HepG2 (cell line): ENCODE measurements at places on chromosomes 2 and 18. TPM values are rescaled to one million over a fixed set of nuclear protein-coding genes. Genes with fewer than 3 reads are reported as not detected.

DNA sequence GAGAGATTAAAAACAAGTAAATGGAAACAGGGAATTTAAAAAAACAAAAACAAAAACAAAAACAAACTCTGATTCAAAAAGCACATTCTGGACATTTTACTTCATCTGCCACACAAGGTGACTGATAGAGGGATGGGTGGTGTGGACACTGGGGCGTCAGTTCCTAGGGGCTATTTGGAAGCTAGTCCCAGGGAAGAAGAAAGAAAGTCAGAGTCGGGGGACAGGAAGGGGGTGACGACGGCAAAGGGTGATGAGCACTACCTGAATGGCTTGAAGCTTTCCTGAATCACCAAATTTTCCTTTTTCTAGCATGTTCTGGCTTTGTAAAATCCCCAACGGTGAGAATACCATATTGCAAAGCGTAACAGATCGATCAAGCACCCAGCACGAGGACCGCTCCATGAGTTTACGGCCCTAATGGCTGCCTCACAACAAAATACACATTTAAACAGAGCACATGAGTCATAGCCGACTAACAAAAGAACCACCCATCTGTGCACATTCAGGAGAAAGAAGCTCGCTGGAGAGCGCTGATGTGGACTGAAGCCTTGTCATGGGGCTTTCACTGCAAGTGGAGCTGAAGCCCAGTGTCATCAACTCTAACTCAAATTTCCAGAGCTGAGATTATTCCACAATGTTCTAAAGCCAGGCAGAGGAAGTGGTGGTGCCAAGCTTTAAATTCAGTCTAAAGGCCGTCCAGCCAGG, 178.9 kb downstream of the LNPK start:
- DNase-seq: no peak
- 0 out of 3 replicates have a peak, but pooled peaks cover 3% of the 10 kb centered on the region for H3K27me3 ChIP-seq
- no peaks in the 10 kb centered on the region for H3K4me1 ChIP-seq
- H3K36me3 ChIP-seq: no peaks in the 10 kb centered on the region
- no peak overlapping the region for H3K4me3 ChIP-seq

DNA sequence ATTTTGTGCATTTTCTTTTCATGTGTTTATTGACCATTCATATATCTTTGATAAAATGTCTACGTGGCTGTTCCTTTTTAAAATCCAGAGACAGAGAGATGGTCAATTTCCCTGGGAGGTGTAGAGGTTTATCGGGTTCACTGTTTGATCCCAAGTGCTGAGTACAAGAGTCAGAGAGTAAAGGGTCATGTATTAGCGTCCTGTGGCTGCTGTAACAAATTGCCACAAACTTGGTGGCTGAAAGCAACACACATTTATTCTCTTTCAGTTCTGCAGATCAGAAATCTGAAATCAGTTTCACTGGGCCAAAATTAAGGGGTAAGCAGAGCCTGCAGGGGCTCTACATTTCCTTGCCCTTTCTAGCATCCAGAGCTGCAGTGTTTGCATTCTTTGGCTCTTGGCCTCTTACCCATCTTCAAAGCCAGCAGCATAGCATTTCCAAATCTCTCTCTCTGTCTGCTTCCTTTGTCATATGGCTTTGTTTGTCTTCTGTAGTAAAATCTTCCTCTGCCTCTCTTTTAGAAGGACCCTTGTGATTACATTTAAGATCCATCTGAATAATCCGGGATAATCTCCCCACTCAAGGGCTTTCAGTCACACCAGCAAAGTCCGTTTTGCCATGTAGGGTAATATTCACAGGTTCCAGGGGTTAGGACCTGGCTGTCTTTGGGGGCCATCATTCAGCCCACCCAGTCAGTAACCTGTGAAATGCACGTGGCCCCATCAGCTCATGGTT, 49.9 kb downstream of the TMEM17 start:
- no peak for DNase-seq
- H3K27ac ChIP-seq: no peak overlapping the region
- peaks cover 70% of the 10 kb centered on the region for H3K4me1 ChIP-seq
- H3K27me3 ChIP-seq: no peaks in the 10 kb centered on the region

DNA sequence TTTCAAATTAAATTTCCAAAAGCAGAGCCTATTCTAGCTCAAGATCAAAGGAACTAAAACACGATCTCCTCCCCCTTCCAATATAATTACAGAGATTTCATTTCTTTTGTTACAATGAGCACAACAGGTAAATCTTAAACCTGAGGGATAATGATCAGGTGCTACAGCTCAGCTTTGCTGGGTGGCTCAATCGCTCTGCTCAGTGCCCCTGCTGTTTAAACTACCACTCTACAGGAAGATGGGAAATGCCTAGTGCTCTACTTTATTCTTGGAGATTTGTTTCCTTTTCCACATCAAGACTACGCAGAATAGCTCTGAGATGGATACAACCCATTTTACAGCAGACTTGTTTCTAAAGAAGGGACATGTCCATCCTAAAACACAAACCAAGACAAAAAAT, 162.3 kb downstream of the TCF4 start:
- no peaks in the 10 kb centered on the region for H3K4me1 ChIP-seq
- H3K27ac ChIP-seq: no peak overlapping the region
- DNase-seq: no peak
- no peaks in the 10 kb centered on the region for H3K27me3 ChIP-seq

- no peaks in the 10 kb centered on the region for H3K36me3 ChIP-seq
- H3K4me1 ChIP-seq: peaks cover 79% of the 10 kb centered on the region
- no peak for DNase-seq
- no peak overlapping the region for H3K27ac ChIP-seq
- no peak overlapping the region for H3K4me3 ChIP-seq
Measured at GRCh38 chr2:75574106-75574505, 13.4 kb upstream of the EVA1A start.

GRCh38 chr18:57559314-57559713, 27.2 kb downstream of the FECH start:
- no peak for DNase-seq
- peaks cover 6% of the 10 kb centered on the region; the same call in 2 of the 3 replicates for H3K36me3 ChIP-seq
- no peak overlapping the region for H3K4me3 ChIP-seq
- no peaks in the 10 kb centered on the region for H3K4me1 ChIP-seq
- no peak overlapping the region for H3K27ac ChIP-seq

GRCh38 chr18:13338318-13338717, 119.8 kb downstream of the LDLRAD4 start:
- peak overlapping the region; percentile 49; the same call in 1 of the 2 replicates for H3K4me3 ChIP-seq
- peaks cover 42% of the 10 kb centered on the region for H3K4me1 ChIP-seq
- DNase-seq: peak; percentile 88
- H3K27me3 ChIP-seq: no peaks in the 10 kb centered on the region
- H3K36me3 ChIP-seq: no peaks in the 10 kb centered on the region
- H3K27ac ChIP-seq: peak overlapping the region; percentile 83

The CDH7 gene
- total RNA-seq: not detected in 2 replicates

The UGT1A4 gene
- total RNA-seq: not detected in 2 replicates

- no peak for DNase-seq
- H3K4me1 ChIP-seq: peaks cover 40% of the 10 kb centered on the region
- no peak overlapping the region for H3K4me3 ChIP-seq
- H3K27me3 ChIP-seq: no peaks in the 10 kb centered on the region
Measured at GRCh38 chr2:134446383-134447017, 192.6 kb downstream of the MGAT5 start.

- H3K36me3 ChIP-seq: no peaks in the 10 kb centered on the region
- no peak for DNase-seq
- no peak overlapping the region for H3K27ac ChIP-seq
- no peaks in the 10 kb centered on the region for H3K4me1 ChIP-seq
Measured at GRCh38 chr2:221189431-221190067, 382.6 kb downstream of the EPHA4 start.

DNA sequence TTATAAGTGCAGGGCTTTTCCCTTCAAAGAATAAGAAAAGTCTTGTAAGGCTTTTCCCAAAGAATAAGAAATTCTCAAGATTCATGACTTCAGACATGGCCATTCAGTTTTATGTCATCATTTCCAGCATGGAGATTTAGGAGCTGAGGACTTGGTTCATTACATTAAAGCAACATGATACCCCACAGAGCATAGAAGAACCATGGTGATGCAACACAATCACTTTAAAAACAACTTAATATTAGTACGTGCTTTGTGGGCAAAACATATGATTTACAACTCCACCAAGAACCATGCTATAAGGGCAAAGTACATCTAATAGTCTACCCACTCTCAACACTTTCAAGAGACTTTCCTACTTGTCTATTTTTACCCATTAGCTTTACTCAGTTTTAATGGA, 214.4 kb downstream of the SRBD1 start:
- no peak overlapping the region for H3K4me3 ChIP-seq
- no peak for DNase-seq
- no peaks in the 10 kb centered on the region for H3K27me3 ChIP-seq
- peaks cover 2% of the 10 kb centered on the region; the same call in 1 of the 2 replicates for H3K4me1 ChIP-seq
- H3K36me3 ChIP-seq: no peaks in the 10 kb centered on the region; the same call in 1 of the 2 replicates

DNA sequence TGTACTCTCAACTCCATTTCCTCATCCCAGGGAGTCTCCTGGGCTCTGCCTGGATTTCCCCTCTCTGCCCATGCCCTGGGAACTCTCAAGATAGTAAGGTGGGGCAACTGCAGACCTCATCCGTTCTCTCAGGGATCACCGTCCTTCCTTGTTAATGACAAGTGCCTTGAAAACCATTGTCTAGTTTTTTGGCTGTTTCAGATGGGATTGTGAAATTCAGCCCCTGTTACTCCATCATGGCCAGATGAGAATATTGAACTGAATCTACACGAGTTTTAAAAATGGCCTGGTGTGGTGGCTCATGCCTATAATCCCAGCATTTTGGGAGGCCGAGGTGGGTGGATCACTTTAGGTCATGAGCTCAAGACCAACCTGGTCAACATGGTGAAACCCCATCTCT, 665 bp upstream of the HRH4 start:
- no peak overlapping the region for H3K4me3 ChIP-seq
- no peaks in the 10 kb centered on the region for H3K4me1 ChIP-seq
- no peaks in the 10 kb centered on the region for H3K36me3 ChIP-seq
- no peak for DNase-seq
- H3K27me3 ChIP-seq: no peaks in the 10 kb centered on the region
- H3K27ac ChIP-seq: no peak overlapping the region

- H3K4me1 ChIP-seq: no peaks in the 10 kb centered on the region
- DNase-seq: no peak
- H3K36me3 ChIP-seq: no peaks in the 10 kb centered on the region
- H3K27me3 ChIP-seq: no peaks in the 10 kb centered on the region
- H3K27ac ChIP-seq: no peak overlapping the region
Measured at GRCh38 chr2:18719978-18720775, 130.8 kb upstream of the NT5C1B start.

The TMEM178A gene
- 0.38 TPM in 1 of 2 replicates, not detected in the other for total RNA-seq

The TTN gene
- under 0.01 TPM in 2 replicates for total RNA-seq

GRCh38 chr2:97714950-97715652, 1.7 kb downstream of the ZAP70 start:
- no peak overlapping the region for H3K4me3 ChIP-seq
- H3K27ac ChIP-seq: no peak overlapping the region
- H3K36me3 ChIP-seq: no peaks in the 10 kb centered on the region
- H3K27me3 ChIP-seq: peaks cover 30% of the 10 kb centered on the region
- no peak for DNase-seq

GRCh38 chr2:235638541-235639427, 144.9 kb downstream of the AGAP1 start:
- DNase-seq: no peak
- peaks cover 10% of the 10 kb centered on the region for H3K4me1 ChIP-seq
- H3K36me3 ChIP-seq: no peaks in the 10 kb centered on the region; the same call in 2 of the 3 replicates
- no peaks in the 10 kb centered on the region for H3K27me3 ChIP-seq
- no peak overlapping the region for H3K27ac ChIP-seq

GRCh38 chr2:3451926-3452671, 67.2 kb downstream of the ADI1 start:
- peaks cover 49% of the 10 kb centered on the region for H3K36me3 ChIP-seq
- DNase-seq: no peak
- H3K4me3 ChIP-seq: no peak overlapping the region
- H3K27me3 ChIP-seq: no peaks in the 10 kb centered on the region
- H3K4me1 ChIP-seq: peaks cover 20% of the 10 kb centered on the region
- H3K27ac ChIP-seq: no peak overlapping the region

GRCh38 chr2:40178171-40178778, 273.6 kb downstream of the SLC8A1 start:
- no peak overlapping the region for H3K27ac ChIP-seq
- no peak for DNase-seq
- H3K4me1 ChIP-seq: no peaks in the 10 kb centered on the region
- H3K27me3 ChIP-seq: no peaks in the 10 kb centered on the region

- H3K27ac ChIP-seq: no peak overlapping the region
- no peak for DNase-seq
- H3K27me3 ChIP-seq: no peaks in the 10 kb centered on the region; the same call in 1 of the 2 replicates
- H3K36me3 ChIP-seq: no peaks in the 10 kb centered on the region
- no peak overlapping the region for H3K4me3 ChIP-seq
Measured at GRCh38 chr2:23655934-23656596, 270.9 kb downstream of the ATAD2B start.

The STARD6 gene
- not detected in 2 replicates for total RNA-seq

DNA sequence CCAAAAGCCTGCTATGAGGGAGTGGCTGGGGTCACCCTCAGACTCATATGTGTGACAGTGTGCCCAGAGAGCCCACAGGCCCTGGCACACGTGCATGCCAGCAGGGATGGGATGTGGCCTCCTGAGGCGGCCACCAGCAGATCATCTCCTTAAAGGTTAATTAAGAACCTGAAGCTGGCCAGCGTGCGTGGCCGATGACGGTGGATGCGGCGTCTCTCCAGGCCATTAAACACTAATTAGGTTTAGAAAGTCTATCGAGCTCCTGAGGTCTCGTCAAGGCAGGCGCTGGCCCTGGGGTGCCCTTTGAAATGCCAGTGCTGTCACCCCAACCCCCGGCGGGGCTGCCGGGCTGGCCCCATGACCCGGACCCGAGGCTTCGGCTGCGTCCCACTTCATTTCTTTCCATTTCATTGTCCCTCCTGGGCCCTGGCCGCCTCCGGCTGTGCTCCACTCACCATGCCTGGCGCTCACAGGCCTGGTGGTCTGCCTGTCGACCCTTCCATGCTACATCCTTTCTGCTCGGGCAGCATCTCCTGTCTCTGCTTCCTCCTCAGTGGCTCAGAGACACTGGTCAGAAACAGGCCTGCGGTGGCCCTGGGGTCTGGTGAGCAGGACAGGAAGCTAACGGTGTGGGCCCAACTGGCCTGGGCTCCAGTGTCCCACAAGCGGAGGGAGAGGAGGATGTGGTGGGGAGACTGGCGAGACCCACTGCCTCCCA, 228.9 kb downstream of the CELF4 start:
- H3K4me3 ChIP-seq: no peak overlapping the region
- H3K4me1 ChIP-seq: no peaks in the 10 kb centered on the region
- H3K36me3 ChIP-seq: no peaks in the 10 kb centered on the region
- no peaks in the 10 kb centered on the region; the same call in 1 of the 2 replicates for H3K27me3 ChIP-seq
- H3K27ac ChIP-seq: no peak overlapping the region

DNA sequence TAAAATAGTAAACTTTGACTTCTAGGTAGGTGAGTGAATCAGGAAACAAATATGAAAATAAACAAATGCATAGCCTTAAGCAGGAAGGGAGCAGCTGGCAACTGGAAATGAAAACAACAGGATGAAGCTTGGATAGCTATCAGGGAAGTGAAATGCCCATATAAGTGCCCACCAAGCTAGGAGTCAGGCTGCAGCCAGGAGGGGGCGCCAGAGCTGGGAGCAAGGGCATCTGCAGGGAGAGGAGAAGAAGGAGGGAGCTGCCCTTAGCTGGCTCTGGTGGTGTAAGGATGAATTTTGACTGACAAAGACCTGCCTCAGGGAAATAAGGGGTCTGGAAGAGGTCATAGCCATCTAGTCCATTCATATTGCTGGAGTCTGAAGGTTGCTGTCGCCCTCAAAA, 298.3 kb downstream of the TDRD15 start:
- DNase-seq: peak; percentile 23
- H3K4me3 ChIP-seq: no peak overlapping the region
- no peak overlapping the region for H3K27ac ChIP-seq
- H3K36me3 ChIP-seq: no peaks in the 10 kb centered on the region
- peaks cover 21% of the 10 kb centered on the region for H3K4me1 ChIP-seq

The CMPK2 gene
- total RNA-seq: 0.58 and 1.0 TPM in 2 replicates

The KCNE4 gene
- not detected in 2 replicates for total RNA-seq

The PSD4 gene
- total RNA-seq: 8.6 and 9.4 TPM in 2 replicates

The TEX44 gene
- total RNA-seq: not detected in 2 replicates

The C2orf76 gene
- 8.5 TPM in 2 replicates for total RNA-seq
